ENCODE measurements at places on chromosomes 16 and 17.

- no peak for DNase-seq
Observed at GRCh38 chr17:32798938-32799337, 78.0 kb downstream of the MYO1D start.

DNA sequence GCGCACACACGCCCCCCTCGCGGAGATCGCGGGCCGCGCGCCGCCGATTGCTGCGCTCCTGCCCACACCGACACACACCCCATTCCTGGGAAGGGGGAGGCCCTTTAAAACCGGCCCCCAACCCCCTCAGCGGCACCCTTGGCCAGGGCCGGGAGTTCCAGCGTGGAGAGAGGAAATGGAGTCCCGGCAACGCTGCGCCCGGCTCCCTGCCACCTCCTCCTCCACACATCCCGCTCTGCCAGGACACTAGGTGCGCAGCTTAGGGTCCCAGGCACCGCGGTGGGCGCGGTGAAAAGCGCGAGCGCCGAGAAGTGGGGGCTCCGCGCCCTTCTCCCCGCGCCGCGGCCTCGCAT is 397 bp downstream of the CDC42EP4 start:
- no peak for DNase-seq

GRCh38 chr17:16286009-16286946 is 67.0 kb downstream of the CENPV start:
- DNase-seq = peak; percentile 82

DNA sequence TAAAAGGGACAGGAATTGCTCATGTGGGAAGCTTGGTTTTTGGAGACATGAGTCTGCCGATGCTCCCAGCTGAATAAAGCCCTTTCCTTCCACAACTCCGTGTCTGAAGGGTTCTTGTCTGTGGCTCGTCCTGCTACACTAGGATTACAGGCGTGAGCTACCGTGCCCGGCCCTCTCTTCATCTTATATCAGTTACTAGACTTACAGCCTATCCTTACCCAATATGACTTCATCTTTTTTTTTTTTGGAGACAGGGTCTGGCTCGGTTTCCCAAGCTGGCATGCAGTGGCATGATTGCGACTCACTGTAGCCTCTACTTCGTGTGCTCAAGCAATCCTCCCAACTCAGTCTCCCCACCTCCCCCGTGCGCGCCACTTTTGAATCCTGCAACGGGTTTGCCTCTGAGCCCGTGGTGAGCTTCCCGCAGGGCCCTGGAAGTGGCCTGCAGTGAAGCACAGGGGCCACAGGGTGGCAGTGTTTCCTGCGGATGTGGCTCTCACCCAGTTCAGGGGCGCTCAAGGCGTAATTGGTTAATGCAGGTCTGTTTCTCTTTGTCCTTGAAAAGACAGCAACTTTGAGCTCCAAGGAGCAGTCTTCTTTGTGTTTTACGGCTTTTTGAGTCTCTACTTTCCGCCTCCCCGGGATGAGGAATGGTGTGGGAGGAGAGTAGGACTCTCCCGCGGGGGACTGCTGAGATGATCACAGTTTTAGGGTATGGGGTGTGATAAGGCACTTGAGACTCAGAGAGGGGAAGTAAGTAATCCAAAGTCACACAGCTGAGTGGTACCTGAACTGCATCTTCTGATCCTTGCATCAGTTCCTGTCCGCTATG is 22.7 kb upstream of the GPRC5B start:
- DNase-seq = peak; percentile 79

DNA sequence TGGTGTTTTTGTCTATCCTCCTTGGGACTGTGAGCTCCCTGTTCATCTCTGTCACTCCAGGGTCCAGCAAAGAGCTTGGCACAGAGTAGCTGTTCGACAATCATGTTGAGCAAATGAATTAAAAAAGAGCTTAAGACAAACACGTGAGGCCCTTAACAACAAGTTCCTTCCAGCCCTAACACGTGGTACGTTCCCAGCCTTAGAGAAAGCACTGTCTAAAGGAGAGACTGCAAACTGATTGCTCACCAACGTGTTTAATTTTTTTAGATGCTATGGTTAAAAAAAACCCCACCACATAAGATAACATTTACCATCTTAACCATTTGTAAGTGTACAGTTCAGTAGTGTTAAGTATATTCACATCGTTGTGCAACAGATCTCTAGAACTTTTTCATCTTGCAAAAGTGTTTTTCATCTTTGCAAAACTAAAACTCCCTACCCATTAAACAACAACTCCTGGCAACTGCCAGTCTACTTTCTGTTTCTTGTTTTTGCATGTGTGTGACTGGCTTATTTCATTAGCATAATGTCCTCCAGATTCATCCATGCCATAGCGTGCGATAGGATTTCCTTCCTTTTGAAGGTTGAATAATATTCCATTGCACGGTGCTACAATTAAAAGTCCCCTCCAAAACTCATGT is 28.2 kb downstream of the LAT start:
- DNase-seq = no peak

- DNase-seq = no peak
Observed at GRCh38 chr16:51968749-51969148, 578.2 kb downstream of the TOX3 start.

- no peak for DNase-seq
Observed at GRCh38 chr16:53356478-53357207, 77.6 kb upstream of the RBL2 start.

GRCh38 chr17:35947156-35947585 is 3.7 kb upstream of the LYZL6 start:
- peak; percentile 63 for DNase-seq

- DNase-seq = no peak
Observed at GRCh38 chr16:67862623-67863583, 9.9 kb upstream of the EDC4 start.

- DNase-seq = no peak
Observed at GRCh38 chr16:25013751-25014499, 1.2 kb downstream of the ARHGAP17 start.

DNA sequence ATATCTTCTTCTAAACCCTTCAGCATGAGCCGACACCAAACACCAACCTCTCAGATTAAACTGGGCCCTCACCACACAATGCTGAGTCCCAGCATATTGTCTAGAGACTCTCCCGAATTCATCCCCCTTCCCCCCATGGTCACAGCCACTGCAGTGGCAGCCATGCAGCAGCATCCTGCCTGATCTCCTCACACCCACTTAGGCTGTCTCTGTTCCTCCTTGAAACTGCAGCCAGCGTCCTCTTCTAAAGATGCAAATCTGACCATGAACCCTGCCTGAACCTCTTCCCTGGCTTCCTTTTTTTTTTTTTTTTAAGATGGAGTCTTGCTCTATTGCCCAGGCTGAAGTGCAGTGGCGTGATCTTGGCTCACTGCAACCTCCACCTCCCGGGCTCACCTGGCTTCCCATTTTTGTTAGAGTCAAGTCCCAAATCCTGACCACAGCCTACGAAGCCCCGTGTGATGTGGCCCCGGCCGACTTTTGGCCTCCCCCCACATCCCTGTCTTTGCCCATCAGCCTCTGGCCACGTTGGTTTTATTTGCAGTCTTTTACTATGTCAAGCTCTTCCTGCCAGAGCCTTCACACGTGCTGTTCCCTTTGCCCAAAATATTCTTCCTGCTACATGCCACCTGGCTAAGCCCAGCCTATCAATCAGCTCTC is 2.8 kb downstream of the FA2H start:
- DNase-seq = no peak

DNA sequence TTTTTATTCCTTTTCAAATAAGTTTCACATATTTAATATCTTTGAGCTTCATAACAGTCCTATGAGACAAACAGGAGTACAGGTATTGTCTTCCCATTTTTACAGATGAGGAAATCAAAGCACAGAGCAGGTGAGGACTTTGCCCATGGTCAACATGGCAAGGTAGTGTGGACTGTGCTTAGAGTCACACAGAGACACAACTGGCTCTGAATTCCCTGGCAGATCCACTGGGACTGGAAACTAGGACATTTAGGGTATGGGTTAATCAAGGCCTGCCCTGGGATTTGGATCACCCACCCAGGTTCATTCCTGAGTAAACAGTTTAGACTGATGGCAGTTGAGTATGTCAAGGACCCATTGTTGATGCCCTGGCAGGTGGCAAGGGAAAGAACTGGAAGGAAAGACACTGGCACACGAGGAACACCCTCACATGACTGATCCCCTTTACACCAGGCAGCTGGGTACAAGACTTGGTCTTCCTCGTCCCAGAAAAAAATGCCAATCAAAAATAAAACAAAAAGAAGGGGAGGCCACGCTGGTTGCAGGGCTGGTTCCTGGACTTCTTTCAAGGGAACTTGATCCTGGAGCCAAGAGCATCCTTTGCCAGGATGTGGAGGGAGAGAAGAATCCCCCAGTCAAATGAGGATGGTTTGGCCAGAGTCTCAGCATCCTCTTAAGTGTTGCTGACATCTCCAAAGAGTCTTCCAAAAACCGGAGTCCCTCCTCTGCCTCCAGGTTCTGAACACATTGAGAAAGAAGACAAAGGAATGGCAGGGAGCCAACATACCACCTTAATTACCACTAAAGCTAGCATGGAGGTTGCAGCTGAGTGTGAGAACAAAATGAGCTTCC is 34.9 kb downstream of the CHD9 start:
- no peak for DNase-seq

- no peak for DNase-seq
Observed at GRCh38 chr17:81403671-81404534, 8.6 kb downstream of the BAHCC1 start.

- DNase-seq = no peak
Observed at GRCh38 chr16:20747030-20747816, 5.6 kb upstream of the THUMPD1 start.

GRCh38 chr17:83078378-83079351 is 744 bp upstream of the METRNL start:
- peak; percentile 34 for DNase-seq

GRCh38 chr17:17681744-17682292 is 560 bp downstream of the RAI1 start:
- peak; percentile 50 for DNase-seq

DNA sequence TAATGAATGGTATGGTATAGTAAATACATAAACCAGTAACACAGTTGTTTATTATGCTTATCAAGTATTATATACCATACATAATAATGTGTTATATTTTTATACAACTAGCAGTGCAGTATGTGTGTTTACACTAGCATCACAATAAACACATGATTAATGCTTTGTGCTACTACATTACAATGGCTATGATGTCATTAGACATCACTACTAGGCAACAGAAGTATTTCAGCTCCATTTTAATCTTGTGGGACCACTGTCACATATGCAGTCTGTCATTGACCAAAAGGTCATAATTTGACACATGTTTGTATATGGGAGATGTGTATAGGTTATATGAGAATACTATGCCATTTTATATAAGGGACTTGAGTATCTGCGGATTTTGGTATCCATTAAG is 32.7 kb downstream of the TRIM37 start:
- no peak for DNase-seq

DNA sequence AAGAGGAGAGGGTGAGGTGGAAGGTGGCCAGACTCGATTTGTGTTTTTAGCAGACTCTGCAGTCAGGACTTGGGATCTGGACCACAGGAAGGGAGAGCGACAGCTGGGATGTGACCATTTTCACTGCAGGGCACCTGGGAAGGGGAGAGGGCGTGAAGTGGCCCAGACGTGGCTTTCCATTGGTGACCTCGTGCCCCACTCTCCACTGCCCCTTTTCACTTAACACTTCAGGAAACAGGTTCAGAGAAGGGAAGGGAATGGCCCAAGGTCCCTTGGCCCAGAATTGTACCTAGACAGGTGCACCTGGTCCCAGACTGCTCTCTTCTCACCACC is 22.9 kb upstream of the MPRIP start:
- no peak for DNase-seq

GRCh38 chr17:42135664-42136653 is 13.4 kb downstream of the HSPB9 start:
- no peak for DNase-seq

GRCh38 chr17:7233701-7234082 is 625 bp downstream of the DVL2 start:
- no peak for DNase-seq

DNA sequence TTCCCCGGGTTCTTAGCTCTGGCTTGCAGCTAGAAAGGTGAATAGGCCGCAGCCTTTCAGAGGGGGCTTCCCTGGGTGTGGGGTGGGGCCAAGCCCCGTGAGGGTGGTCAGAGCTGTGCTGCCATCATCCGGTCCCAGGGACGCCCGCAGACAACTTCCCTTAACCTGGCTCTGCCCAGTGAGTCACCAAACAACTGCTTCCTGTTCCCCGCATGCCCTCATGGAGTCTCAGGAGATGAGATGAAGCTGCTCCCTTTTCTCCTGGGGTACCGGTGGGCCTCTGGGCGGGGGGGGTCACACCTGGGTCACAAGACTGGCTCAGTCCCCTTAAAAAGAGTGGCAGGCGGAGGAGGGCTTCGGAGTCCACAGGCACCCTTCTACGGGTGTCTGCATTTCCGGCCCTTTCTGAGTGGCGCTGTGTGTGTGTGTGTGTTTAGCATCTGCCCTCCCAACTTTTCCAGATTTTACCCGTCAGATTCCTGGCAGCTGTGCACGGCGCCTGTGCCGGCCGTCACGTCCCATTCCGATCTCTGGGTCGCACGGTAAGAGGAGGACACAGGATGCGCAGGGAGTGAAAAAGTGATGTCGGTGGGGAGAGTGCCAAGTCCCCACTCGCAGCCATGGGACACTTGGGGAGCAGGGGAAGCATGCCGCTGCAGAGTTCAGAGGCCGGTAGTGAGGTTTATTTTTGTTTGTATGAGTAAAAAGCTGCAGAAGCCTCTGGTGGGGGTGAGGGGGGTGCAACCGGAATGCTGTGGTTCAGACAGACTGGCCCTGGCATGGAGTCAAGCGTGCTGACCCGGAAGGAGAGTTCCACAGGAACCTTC is 16.8 kb downstream of the HIC1 start:
- no peak for DNase-seq

- no peak for DNase-seq
Observed at GRCh38 chr16:28917095-28917494, 7.9 kb downstream of the RABEP2 start.

DNA sequence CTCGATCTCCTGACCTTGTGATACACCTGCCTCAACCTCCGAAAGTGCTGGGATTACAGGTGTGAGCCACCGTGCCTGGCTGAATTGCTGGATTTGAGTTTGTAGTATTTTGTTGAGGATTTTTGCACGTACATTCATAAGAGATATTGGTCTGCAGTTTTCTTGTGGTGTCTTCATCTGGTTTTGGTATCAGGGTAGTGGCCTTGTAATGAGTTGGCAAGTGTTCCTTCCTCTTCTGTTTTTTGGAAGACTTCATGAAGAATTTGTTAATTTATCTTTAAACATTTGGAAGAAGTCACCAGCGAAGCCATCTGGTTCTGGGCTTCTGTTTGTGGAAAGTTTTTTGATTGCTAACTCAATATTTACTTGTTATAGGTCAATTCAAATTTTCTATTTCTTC is 26.9 kb downstream of the SPNS3 start:
- no peak for DNase-seq

GRCh38 chr16:4752351-4753100 is 14.4 kb downstream of the ZNF500 start:
- DNase-seq = no peak

GRCh38 chr17:12953156-12953555 is 64.7 kb downstream of the ELAC2 start:
- no peak for DNase-seq

GRCh38 chr17:48179071-48179945 is 71.7 kb downstream of the SNX11 start:
- no peak for DNase-seq

DNA sequence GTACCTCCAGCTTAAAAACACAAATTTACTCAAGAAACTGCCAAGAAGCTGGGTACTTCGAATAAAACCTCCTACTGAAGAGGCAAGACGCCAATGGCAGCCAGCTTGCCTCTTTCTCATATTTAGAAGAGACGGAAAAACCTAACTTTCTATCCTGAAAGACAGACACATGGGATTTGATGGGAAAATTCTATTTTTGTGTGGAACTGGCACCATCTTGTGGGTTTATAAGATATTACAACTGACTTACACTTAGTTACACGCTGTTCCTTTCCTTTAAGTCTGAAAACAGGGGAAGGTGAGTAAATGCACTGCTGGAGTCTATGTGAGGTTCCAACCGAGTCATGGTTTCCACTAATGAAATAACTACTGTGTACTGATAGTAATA is 10.3 kb downstream of the ZNF18 start:
- DNase-seq = peak; percentile 16

Data from urothelium cell line (cell line).